ENCODE measurements at places on chromosomes 1 and 21.

- peak; percentile 51 for DNase-seq
These were observed 83.5 kb upstream of the ADGRL2 start for GRCh38 chr1:81717230-81717629.

DNA sequence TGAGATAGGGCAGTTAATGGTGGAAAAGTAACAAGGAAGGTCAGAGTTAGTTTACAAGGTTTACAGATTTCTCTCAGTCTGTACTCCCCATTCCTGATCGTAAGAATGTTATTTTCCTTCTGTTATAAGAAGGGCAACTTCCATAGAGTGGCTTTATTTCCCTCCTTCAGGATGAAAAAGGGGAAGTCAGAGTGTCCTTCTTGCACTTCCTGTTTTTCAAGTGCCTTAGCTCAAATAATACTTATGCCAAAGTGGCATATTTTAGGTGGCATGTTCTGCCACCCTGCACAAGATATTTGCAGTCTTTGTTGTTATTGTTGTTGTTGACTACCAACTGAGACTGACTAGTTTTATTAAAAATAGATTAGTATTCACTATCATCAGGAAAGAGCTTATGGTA is 730.7 kb upstream of the ADGRL4 start:
- DNase-seq, result no peak

- DNase-seq, result no peak
These were observed 60.0 kb downstream of the INTS7 start for GRCh38 chr1:211975152-211975941.

DNA sequence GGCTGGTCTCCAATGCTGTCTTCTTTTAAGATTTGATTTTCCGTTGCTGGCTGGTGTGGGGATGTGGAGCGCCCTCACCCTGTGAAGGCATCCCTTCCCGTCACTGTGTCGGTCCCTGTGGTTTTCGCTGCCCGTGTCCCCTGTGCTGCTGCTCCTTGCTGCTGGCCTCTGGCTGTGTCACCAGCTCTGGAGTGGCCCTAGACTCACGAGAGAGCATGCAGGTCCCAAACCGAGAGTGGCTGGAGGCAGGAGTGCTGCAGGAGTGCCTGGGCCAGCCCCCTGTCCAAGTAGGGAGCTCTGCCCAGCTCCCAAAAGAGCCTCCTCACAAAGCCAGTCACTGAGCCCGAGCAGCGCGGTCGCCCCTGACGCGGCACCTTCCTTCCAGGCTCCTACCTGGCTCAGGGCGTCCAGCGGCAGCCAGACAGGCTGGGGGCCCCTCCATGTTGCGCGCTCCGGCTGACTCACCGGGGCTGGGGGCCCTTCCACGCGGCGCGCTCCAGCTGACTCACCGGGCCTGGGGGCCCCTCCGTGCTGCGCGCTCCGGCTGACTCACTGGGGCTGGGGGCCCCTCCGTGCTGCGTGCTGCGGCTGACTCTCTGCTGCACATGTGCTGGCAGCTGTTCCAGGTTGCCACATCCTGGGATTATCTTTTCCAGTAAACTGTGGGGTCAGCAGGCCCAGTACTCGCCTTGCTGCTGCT is 106.7 kb upstream of the COL6A1 start:
- DNase-seq, result peak; percentile 98

GRCh38 chr1:22452481-22452957 is 868 bp downstream of the ZBTB40 start:
- peak; percentile 18 for DNase-seq

GRCh38 chr21:43923391-43923790 is 58.4 kb downstream of the AGPAT3 start:
- DNase-seq, result no peak

DNA sequence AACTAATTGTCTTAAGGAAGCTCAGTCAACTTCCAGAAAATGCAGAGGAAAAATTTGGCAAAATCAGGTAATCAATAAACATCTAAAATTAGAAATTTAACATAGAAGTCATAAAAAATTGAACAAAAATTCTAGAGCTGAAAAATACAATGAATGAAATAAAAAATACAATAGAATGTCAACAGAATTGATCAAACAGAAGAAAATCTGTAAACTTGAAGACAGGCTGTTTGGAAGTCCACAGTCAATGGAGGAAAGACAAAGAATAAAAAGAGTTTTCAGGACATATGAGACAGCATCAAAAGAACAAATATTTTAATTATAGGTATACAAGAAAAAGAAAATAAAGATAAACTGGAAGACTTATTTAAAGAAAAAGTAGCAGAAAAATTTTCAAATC is 469.0 kb downstream of the RWDD3 start:
- DNase-seq, result no peak

Measured in skeletal muscle cell (primary cell).